ENCODE measurements at places on chromosomes 12 and 14. TPM values are rescaled to one million over a fixed set of nuclear protein-coding genes. Genes with fewer than 3 reads are reported as not detected.

Gene ERP27
- not detected for total RNA-seq

Gene ATF1
- total RNA-seq = 31.7 TPM

Gene LTB4R
- total RNA-seq = 4.7 TPM

Gene CALCOCO1
- total RNA-seq = 34.0 TPM

Gene APOF
- total RNA-seq = not detected

Gene SERPINA4
- not detected for total RNA-seq

Gene TMCC3
- 3.8 TPM for total RNA-seq

Gene MSRB3
- 8.3 TPM for total RNA-seq

Gene RNASE1
- 9.7 TPM for total RNA-seq

Gene DEPDC4
- total RNA-seq = 4.1 TPM

GRCh38 chr14:92425101-92425500, 88.5 kb upstream of the RIN3 start:
- no peak for DNase-seq

DNA sequence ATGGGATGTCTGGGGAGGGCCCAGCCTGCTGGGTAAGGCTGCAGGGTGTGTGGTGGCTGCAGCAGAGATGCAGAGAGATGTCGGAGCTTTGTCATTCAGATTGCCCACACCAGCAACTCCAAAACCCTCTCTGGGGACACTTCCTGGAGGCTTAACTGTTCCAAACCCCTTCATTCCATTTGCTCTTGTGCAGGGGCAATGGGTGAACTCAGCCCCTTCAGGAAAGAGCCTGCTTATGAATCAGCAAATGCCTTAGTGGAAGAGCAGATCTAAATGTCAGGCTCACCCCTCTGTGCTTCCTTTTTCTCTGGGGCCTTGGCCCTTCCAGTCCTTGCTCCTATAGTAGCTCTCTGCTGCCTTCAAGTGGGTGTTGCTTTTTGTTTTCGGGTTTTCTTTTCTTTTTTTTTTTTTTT, 36.7 kb upstream of the GPATCH2L start:
- no peak for DNase-seq

DNA sequence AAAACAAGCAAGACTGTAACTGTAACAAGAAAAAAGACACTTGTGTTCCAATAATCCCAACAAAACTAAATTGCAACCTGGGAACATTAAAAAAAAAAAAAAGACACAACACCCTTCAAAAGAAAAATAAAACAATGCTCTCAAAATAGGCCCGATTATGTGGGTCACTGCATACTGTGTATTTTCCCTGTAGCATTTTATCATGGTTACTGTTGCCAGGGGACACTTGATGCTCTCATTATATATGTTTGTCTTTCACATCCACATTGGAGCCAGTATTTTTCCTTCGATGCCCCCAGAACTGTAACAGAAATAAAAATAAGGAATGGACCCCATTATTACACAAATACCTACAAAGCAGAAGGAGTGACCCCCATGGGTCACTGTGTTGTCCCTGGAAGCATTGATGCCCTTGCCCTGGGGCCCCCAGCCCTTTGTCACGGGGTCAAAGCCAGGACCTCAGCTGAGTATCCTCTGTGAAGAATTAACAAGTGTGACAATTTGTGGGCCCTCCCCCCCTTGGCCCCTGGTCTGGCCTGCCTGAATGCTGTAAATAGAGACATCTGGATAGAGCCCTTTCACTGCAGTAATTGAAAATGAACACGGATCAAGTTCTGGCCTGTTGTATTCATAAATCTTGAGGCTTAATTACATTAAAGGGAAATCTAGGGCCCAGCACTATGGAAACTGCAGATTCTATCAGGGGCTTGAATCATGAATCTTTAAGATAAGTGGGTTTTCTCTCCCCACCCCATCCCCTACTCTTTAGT, 72.8 kb downstream of the C12orf42 start:
- DNase-seq = peak; percentile 71

DNA sequence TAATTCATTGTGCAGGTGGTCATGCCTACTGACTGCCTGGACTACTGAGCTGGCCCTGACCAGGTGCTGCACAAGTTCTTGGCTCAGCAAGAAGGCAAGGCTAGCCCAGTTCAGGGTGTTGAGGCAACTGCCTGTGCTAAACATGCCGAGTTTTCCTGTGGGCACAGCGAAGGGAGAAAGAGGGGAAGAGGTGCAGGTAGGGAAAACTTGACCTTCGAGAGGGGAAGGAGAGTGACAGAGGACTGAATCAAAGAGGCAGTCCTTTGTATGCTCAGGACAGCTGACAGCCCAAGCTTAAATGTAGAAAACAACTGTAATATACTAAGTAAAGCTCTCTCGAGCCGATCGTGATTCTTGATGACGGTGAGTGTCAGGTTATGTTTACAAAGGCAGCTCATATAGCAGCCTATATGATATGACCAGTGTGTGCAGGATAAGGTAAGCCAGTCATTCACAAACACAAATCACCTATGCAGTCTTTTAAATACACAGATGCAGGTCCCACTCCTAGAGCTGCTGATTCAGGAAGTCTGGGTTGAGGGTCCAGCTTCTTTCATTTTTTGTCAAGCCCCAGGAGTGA, 2.6 kb downstream of the IRAK3 start:
- no peak for DNase-seq

DNA sequence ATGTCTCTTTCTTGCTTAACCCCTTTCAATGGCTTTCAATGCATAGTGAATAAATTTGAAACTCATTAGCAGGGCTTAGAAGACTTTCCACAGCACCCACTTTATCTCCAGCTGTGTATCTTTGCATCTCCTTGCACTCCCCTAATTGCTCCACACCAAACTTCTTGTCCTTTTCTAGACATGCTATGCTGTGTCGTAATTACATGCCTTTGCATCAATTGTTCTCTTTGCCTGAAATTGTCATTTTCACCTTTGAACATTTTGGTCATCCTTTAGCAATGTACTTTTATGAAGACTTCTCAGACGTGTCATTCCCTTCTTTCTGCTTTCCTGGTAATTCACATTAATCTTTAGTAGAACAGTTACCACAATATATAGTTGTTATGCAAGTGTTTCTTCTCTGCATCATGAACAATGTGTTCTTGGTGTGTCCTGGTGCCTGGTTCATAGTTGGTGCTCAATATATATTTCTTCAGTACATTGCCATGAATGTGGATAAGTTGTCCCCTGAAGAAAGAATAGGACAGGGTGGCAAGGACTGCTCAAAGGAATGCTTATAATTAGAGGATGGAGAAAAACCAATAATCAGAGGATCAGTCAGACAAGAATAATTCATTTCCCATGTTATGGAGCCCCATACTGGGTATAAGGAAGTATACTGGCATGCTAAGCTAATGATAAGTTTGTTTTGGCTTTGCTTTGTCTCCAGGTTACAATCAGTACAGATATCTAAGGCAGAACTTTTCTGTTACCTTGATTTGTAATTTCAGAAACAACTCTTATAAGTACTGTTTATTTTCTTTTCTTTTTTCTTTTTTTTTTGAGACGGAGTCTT, 27.2 kb downstream of the ARF6 start:
- no peak for DNase-seq

DNA sequence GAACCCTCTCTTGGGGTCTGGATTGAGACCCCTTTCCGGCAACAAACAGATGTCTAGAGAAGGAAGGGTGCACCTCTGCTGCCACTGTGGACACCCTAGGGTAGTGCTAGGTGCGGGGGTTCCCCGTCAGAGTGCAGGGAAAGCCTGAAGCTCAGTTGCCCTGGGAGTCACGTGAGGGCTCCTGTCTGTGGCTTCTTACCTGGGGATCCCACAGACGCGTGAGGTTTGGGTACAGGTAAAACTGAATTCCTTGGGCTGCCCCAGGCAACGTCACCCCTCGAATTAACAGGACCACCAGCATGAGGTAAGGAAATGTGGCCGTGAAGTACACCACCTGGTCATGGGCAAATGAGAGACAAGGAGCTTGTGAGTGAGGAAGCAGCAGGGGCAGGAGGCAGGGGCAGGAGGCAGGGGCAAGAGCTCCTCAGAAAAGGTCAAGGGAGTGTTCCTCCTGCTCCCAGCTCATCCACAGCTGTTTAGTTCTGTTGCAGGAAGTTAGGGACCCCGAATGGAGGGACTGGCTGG, 21.0 kb upstream of the SLC6A12 start:
- DNase-seq = no peak

DNA sequence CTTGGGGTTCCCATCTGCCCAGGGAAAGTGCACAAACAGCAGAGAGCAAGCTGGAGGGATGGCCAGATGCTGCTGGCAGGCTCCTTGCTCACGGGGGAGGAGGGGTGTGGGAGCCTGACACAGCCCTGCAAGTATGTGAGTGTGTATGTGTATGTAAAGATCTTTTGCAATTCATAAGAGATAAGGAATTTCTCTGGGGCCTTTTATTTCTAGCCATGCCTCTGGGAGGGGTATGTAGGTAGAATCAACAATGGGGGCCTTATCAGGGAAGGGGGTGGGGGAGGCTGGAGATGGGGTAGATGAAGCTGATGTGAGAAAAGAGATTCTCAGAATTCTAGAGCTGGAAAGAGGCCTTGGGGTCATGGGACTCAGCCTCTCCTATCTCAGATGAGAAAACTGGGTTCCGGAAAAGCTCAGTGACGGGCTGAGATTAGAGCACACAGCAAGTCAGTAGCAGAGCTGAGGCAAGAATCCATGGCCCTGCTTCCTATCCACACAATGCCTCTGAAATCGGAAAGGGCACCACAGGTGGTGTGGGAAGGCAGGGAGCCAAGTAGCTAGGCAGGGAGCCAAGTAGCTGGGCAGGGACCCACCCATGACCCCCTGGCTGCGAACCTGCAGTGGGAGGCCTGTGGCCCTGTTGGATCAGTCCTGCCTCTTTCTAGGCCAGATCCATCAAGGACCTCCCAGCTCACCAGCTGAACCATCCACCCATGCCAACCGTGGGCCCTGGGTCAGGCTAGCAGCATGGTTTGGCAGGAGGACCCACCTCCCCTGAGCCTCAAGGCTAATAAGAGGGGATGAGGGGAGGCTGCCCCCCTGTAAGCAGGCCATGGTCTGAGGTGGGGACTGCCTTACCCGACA, 54.7 kb downstream of the PLEKHG3 start:
- no peak for DNase-seq

DNA sequence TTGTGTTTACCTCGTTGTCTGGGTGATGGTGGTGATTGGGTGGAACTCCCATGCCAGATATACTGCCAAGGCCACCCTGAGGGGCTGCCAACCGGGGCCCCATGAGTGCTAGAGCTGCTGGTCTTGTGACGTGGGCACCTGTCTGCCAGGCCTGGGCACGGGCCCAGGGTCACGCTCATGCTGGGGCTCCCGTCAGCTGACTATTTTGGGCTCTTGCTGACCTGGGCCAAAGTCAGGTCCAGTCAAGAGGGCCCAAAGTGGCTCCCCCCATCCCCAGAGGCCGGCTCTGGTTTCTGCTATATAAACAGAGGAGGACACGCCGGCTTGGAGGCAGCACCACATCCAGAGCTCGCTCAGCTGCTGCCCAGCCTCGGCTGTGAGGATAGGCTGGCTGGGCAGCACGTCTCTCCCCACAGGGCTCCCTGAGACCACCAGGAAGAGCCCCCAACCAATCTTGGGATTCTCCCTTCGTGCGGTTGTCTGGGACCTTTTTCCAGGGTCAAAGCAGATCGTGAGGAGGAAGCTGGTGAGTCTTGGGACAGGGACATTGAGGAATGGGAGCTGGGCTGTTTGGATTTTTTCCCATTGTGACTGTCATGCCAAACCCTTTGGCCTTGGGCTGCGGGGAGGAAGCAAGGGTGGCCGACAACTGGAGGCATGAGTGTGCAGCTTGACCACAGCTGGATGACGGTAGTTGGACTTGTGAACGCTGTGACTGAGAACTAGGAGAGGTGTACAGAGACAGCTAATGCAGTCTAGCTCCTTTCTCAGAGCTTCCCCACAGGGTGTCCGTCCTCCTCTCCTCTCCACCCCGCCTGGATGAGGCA, 7.6 kb upstream of the NR4A1 start:
- no peak for DNase-seq

GRCh38 chr12:89895101-89895500, 186.5 kb upstream of the ATP2B1 start:
- DNase-seq = no peak

GRCh38 chr14:100446572-100446971, 123.4 kb downstream of the SLC25A47 start:
- no peak for DNase-seq

- DNase-seq = no peak
Measured at GRCh38 chr12:41802803-41803202, 341.9 kb downstream of the GXYLT1 start.

- no peak for DNase-seq
Measured at GRCh38 chr12:124569375-124570148, 2.1 kb upstream of the NCOR2 start.

DNA sequence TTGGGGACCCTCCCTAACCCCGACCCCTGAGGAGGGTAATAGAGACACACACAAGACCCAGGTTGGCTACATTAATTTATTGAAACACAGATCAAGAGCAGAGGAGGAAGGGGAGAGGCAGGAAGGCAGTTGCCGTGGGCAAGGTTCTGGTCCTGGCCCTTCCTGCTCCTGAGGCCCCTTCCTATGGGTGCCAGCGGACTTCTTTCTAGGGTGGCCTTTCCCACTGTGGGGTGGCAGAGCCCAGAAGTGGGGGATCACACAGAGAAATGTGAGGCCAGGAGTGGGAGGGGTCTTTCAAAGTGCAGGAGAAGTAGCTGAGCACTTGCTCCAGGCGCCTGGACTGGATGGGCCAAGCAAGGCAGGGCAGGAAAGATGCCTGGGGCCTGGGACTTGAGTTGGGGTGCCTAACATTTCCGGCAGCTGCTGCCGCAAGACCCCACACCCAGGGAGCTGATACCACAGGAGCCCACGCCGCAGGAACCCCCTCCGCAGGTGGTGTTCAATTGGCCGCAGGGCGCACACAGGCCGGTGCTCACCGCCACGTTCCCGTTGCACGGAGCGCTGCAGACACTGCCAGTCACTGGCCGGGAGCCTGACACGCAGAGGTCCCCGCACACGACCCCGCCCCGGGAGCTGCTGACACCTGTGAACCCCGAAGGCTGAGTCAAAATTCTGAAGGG, 5.3 kb downstream of the KRT81 start:
- no peak for DNase-seq

GRCh38 chr14:73143003-73143402, 6.7 kb downstream of the PSEN1 start:
- DNase-seq = no peak

GRCh38 chr12:62599854-62600437, 133.3 kb downstream of the MON2 start:
- DNase-seq = no peak

- no peak for DNase-seq
Measured at GRCh38 chr12:131239384-131240094, 285.8 kb downstream of the ADGRD1 start.

DNA sequence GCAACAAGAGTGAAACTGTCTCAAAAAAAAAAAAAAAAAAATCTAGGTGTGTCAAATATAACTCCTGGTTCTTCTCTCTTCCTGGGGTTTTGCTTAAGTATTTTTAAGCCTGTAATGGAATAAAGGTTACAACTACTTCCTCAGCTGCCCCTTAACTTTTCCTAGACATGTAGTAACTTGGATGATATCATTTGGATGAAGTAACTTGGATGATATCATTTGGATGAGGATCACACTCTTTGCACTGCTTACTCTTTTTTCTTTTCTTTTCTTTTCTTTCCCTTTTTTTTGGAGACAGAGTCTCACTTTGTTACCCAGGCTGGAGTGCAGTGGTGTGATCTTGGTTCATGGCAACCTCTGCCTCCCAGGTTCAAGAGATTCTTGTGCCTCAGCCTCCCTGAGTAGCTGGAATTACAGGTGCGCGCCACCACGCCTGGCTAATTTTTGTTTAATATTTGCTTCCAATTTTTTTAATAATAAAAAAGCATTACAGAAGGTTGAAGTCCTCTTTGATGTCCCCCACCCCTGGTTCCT, 775 bp upstream of the FAM186A start:
- DNase-seq = no peak

- no peak for DNase-seq
Measured at GRCh38 chr12:124620606-124621295, 53.3 kb upstream of the NCOR2 start.

- DNase-seq = no peak
Measured at GRCh38 chr12:121524196-121524916, 56.5 kb downstream of the KDM2B start.

- DNase-seq = no peak
Measured at GRCh38 chr14:97149775-97150174, 352.6 kb downstream of the VRK1 start.

Measured in neural crest cell (in vitro differentiated cells).